ENCODE measurements at places on chromosomes 5 and 9. TPM values are rescaled to one million over a fixed set of nuclear protein-coding genes. Genes with fewer than 3 reads are reported as not detected.

GRCh38 chr5:151674626-151675610 is 11.8 kb downstream of the SPARC start:
- no peaks in the 10 kb centered on the region for H3K27me3 ChIP-seq
- peak overlapping the region; percentile 99 for H3K27ac ChIP-seq
- H3K4me1 ChIP-seq, result peaks cover 21% of the 10 kb centered on the region
- DNase-seq, result no peak

DNA sequence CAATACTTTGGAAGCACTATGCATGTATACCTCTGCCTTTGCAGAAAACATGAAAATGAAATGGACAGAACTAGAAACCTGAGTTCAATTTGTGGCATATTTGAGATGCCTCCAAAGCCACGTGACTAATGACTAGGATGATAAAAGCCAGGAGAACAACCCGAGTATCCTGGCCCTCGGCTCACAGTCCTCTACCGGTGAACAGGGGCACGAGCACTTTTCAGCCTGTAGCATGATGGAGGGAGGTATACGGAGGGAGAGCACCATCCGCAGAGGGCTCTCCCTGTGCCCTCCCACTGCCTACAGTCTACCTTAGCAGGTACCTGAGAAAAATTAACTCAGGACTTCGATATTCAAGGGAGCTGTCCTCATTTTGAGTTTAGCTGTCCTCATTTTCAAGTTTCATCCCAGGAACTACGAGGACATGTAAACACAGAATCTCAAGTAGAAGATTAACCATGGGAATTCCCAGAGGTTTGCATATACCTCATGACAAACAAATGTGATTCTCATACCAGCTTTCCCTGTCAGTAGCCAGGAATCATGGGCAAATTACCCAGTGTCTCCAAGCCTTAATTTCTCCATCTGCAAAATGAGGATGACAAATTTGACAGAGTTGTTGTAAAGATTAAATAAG is 249.3 kb downstream of the DNAH5 start:
- no peaks in the 10 kb centered on the region for H3K4me1 ChIP-seq
- H3K36me3 ChIP-seq, result no peaks in the 10 kb centered on the region
- H3K27me3 ChIP-seq, result no peaks in the 10 kb centered on the region
- no peak overlapping the region for H3K27ac ChIP-seq

- no peaks in the 10 kb centered on the region for H3K27me3 ChIP-seq
- H3K36me3 ChIP-seq, result peaks cover 3% of the 10 kb centered on the region
- DNase-seq, result no peak
- H3K4me1 ChIP-seq, result no peaks in the 10 kb centered on the region
These were observed 49.7 kb downstream of the RNF130 start for GRCh38 chr5:180021900-180022299.

- H3K27me3 ChIP-seq, result no peaks in the 10 kb centered on the region
- peaks cover 4% of the 10 kb centered on the region for H3K4me1 ChIP-seq
- peak overlapping the region; percentile 7 for H3K27ac ChIP-seq
- no peak for DNase-seq
These were observed 43.5 kb upstream of the ANKDD1B start for GRCh38 chr5:75567710-75568109.

GRCh38 chr9:86975036-86975435 is 27.7 kb upstream of the GAS1 start:
- H3K27ac ChIP-seq, result no peak overlapping the region
- H3K36me3 ChIP-seq, result no peaks in the 10 kb centered on the region
- DNase-seq, result no peak
- H3K4me3 ChIP-seq, result no peak overlapping the region
- H3K4me1 ChIP-seq, result no peaks in the 10 kb centered on the region
- no peaks in the 10 kb centered on the region for H3K27me3 ChIP-seq

GRCh38 chr9:7770111-7770510 is 29.5 kb downstream of the DMAC1 start:
- no peaks in the 10 kb centered on the region for H3K36me3 ChIP-seq
- no peak overlapping the region for H3K27ac ChIP-seq
- no peak for DNase-seq
- H3K4me3 ChIP-seq, result no peak overlapping the region
- H3K27me3 ChIP-seq, result no peaks in the 10 kb centered on the region
- no peaks in the 10 kb centered on the region for H3K4me1 ChIP-seq

FABP6 gene
- not detected for total RNA-seq

CCDC171 gene
- total RNA-seq, result 5.4 TPM

BHMT gene
- 0.48 TPM for total RNA-seq

SPINK6 gene
- total RNA-seq, result not detected

ARL14EPL gene
- not detected for total RNA-seq

All from aorta (tissue), 5 donors.